Stimulated activated CD4-positive, alpha-beta T cell treated with anti-CD3 and anti-CD28 coated beads, TNF-alpha, amount 100 ng/mL, for 48 hours (primary cell): ENCODE measurements at places on chromosomes 6 and 20.
A peak's percentile ranks its signal among the peaks of the same experiment; 100 is the strongest.

DNA sequence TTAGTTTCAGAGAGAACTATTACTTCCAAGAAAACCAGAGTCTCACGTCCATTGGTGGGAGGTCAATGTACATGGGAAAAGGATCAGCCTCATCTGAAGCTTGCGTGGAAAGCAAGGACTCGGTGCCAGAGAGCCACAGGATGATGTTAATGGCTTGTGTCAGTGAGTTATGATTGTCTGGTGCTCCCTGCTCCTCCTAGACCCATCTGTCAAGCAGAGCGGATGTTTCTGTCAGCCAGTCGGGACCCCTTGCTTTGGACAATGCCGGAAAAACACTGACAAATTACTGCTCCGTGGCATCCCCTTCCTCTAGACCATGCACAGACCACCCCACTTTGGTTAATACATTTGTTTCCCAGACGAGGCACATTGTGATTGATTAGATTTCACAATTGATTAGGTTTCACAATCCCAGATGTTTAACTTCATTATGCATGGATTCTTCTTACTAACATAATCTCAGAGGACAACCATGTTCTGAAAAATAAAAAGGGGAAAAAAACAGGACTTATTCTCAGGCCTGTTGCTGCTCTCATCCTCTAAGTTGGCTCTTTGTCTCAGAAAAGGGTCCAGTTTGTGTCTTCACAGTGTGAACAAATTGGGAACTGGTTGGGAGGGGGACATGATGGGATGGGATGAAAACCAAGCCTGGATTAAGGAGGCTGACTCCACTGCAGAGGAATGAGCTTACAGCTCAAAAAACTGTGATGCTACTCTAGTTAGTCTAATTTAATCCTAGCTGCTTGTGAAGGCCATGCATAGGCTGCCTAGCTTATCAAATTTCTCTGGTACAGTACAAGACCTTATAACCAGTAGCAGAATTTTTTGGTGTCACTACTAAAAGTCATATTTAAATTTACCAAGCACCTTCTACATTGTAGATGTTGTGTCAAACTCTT is 51.9 kb downstream of the UNC5CL start:
- DNase-seq: no peak

DNA sequence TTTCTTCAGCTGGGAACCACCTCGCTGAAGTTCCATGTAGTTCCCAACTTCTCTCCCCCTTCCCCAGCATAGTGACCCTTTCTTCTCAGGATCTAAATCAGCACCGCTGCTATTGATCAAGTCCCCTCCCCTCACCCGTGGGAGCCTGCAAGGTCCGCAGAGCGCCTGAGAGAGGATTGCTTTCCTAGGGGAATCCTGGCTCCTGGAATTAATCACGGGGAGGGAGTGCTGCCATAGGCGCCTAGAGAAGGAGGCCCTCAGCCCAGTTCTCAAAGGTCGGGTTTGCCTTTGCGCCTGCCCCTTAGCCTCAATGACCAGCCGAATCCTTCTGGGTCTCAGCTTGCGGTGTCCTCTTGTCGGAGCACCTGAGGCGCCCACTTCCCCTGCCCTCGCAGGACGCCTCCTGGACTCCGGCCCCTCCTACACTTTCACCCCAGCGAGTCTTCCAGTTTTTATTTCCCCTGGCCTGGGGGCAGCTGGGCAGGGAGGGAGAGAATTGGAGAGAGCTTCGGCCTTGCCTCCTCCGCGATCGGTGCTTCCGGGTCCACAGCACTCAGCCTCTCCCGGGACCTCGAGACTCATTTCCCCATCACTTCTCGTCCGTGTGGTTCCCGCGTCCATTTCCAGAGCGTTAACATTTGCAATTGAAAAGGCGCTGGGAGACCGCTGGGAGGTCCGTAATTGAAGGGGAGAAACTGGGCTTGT is 3.1 kb upstream of the NKX2-2 start:
- DNase-seq: no peak

- no peak for DNase-seq
Measured at GRCh38 chr6:158506601-158507000, 53.3 kb upstream of the TMEM181 start.

- DNase-seq: no peak
Measured at GRCh38 chr6:104281370-104281769, 578.3 kb downstream of the HACE1 start.

GRCh38 chr20:37699202-37699601 is 5.4 kb downstream of the CTNNBL1 start:
- no peak for DNase-seq

- no peak for DNase-seq
Measured at GRCh38 chr20:22583773-22584521, 425 bp downstream of the FOXA2 start.

DNA sequence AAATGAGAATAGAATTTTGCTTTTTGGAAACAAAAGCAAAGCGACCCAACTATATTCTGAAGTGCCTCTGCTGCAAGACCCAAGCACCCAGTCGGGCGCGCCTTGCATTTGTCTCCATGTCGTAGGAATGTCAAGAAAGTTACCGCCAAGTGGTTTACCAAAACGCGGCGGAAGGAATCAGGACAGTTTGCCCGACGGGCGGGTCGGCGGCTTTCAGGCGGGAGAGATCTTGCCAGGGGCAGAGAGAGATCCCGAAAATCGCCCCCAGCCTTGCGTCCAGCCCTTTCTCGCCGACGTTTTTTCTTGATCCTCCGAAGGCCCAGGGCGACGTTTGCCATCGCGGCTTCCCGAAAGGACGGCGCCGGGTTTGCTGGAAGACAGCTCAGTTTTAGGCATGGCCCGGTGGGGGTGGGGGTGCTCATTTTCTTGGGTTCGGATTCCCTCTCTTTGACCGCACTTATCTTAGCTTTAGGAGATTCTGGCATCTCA is 4.0 kb upstream of the LIN28B start:
- DNase-seq: no peak

DNA sequence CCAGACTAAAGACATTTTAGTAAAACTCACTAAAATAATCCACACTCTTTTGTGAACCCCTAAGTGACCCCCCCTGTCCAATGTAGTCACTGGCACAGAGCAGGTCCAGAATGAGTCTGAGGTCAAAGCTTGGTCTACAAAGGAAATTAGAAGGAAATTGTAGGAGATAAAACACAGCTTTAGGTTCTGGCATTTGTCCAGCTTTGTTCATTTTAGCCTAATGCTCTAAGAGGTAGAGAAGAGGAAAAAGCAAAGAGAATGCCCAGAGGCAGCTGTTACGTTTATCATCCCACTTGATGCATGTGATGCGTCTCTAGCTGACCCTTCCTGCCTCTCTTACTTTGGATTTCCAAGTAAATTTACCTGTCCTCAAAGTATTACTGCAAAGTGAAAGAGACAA is 62.5 kb downstream of the CNKSR3 start:
- no peak for DNase-seq

GRCh38 chr20:36572701-36573102 is 695 bp upstream of the TGIF2 start:
- peak; percentile 73 for DNase-seq

GRCh38 chr6:97842521-97842920 is 559.5 kb upstream of the MMS22L start:
- DNase-seq: no peak
